Right renal cortex interstitium (tissue), 3 donors: ENCODE measurements at places on chromosomes 2 and 18. TPM values are rescaled to one million over a fixed set of nuclear protein-coding genes. Genes with fewer than 3 reads are reported as not detected.
A peak's percentile ranks its signal among the peaks of the same experiment; 100 is the strongest.

Gene ANO7
- 1.4 TPM for polyA plus RNA-seq

GRCh38 chr18:50473881-50474280, 86.0 kb upstream of the MAPK4 start:
- DNase-seq: no peak

- DNase-seq: no peak
Measured at GRCh38 chr2:109446278-109447131, 167.3 kb downstream of the SEPTIN10 start.

DNA sequence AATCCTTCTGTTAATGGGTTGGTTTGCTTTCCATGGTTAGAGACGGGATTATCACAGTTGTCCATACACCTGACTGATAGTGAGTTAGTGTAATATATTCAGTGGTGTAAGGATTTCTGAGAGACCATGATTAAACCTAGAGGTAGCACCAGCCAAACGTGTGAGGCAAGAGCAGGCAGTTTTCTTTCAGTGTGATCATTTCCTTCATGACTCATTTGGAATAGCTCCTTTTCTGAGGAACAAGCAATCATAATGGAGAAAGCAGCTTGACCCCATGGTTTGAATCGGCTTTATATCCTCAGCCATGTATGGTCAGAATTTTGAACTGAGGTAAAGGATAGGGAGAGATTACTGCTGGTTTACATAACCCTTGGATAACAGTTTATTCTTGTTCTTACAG, 2.9 kb downstream of the MXD1 start:
- no peak for DNase-seq

Gene FAM136A
- 79.7 TPM for polyA plus RNA-seq

- no peak for DNase-seq
Measured at GRCh38 chr2:136117909-136118818, at the start of gene CXCR4. Gene CXCR4, minus strand, starts transcription at chr2:136118149. Its CDS starts 89 bp downstream, at chr2:136118060.

GRCh38 chr2:105643405-105644173, 101.1 kb upstream of the NCK2 start:
- DNase-seq: no peak

- DNase-seq: peak; percentile 66
Measured at GRCh38 chr18:24656551-24657443, 196.4 kb downstream of the HRH4 start.

Gene ANKRD29
- 0.93 TPM for polyA plus RNA-seq

Gene SIGLEC15
- 0.21 TPM for polyA plus RNA-seq

DNA sequence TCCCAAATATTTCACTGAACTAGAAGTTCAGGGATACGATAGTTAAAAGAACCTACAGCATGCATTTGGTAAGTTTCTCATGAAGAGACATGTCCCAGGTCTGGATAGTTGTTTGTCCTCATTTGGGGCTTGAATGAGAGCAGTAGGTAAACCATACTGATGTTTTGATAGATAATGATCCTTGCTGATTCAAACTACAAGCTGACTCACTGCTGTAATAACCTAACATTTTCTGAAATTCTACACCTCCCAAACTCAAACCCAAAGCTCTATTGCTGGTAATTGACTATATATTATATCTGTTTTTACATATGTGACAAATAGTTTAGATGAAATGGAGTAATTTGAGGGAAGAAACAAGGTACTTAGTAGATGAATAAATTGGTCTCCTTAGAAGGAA, 154.1 kb upstream of the BOD1L2 start:
- DNase-seq: no peak

DNA sequence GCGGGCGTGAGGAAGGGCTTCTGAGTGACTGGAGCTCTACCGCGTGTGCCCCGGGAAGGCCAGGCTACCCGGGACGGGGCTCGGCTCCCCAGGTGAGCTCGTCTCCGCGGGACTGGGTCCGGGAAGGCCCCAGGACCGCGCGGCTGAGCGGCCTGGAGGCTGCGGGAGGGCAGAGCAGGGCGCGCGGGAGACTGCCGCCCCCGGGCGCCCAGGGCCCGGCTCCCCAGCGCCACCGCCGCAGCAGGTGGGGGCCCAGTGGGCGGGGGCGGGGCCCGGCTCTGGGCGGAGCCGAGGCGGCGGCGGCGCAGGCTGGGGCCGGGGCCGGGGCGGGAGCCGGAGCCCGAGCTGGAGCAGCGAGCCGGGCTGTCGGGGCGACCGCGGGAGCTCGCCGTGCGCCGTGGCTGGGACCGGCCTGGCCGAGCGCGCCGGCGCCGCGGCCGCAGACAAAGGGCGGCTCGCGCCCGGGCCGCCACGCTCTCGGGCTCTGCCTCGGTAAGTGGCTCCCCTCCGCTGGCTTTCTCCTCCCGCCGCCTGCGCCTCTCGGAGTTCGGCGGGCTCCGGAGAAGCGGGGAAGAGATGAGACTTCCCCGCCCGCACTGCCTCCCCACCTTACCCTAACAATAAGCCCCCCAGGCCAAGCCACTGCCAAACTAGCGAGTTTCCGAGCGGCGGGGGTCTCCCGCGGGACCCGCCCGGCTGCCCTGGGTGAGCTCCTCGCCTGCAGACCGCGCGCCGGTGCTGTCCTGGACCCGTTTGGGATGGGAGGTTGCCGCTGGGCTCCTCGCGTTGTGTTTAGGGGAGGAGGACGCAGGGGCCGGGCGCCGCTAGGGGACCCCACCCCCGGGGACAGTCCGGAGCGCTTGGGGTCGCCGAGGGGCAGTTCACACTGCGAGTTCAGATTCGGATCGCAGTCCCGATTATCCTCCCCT, at the start of gene MAPK4:
Gene MAPK4 (plus strand): TSS at position 336 of the 929 bp plus-strand sequence. CDS start 103,872 bp downstream, outside the sequence.
- DNase-seq: no peak

Gene SP5
- polyA plus RNA-seq: 0.28 TPM

GRCh38 chr18:6624271-6624660, 105.2 kb upstream of the ARHGAP28 start:
- DNase-seq: no peak

Gene OSR1
- 5.3 TPM for polyA plus RNA-seq

GRCh38 chr2:234241656-234242458, 191.4 kb downstream of the SPP2 start:
- DNase-seq: peak; percentile 64

GRCh38 chr2:240624950-240625621, at the start of gene GPR35:
Gene GPR35, plus strand, starts transcription at chr2:240625480. Its CDS starts 4,473 bp downstream, at chr2:240629953.
- no peak for DNase-seq

GRCh38 chr2:191302459-191303139, 57.4 kb downstream of the MYO1B start:
- no peak for DNase-seq
